Smooth muscle cell of the pulmonary artery (primary cell): ENCODE measurements at places on chromosomes 13 and 19. TPM values are rescaled to one million over a fixed set of nuclear protein-coding genes. Genes with fewer than 3 reads are reported as not detected.

Gene PRMT1
- 205 and 248 TPM in 2 replicates for total RNA-seq

Gene MCEMP1
- total RNA-seq, result not detected in 2 replicates

Gene ZNF573
- total RNA-seq, result 6.8 and 7.1 TPM in 2 replicates

Gene ZSCAN5B
- not detected in 2 replicates for total RNA-seq

Gene CDC42EP5
- total RNA-seq, result 17.4 and 21.0 TPM in 2 replicates

Gene ZNF550
- total RNA-seq, result 9.1 and 13.0 TPM in 2 replicates

Gene TYROBP
- not detected in 2 replicates for total RNA-seq

Gene SOX1
- not detected in 2 replicates for total RNA-seq

Gene ZNF582
- total RNA-seq, result 3.1 TPM in 2 replicates

Gene FXYD3
- total RNA-seq, result not detected in 2 replicates

Gene TNPO2
- total RNA-seq, result 50.6 and 71.6 TPM in 2 replicates

Gene IZUMO2
- not detected in 2 replicates for total RNA-seq

Gene LGALS4
- total RNA-seq, result not detected in 2 replicates

Gene TMPRSS9
- 0.17 TPM in 1 of 2 replicates, not detected in the other for total RNA-seq

Gene GRIN3B
- 0.20 and 1.7 TPM in 2 replicates for total RNA-seq

Gene STOML3
- total RNA-seq, result not detected in 2 replicates

Gene CEACAM21
- not detected in 2 replicates for total RNA-seq

Gene RAB3D
- total RNA-seq, result 10.8 and 26.4 TPM in 2 replicates

Gene C3
- total RNA-seq, result 62.9 and 313 TPM in 2 replicates

Gene MUC16
- not detected in 2 replicates for total RNA-seq

Gene ATP8A2
- total RNA-seq, result under 0.01 and 0.03 TPM in 2 replicates

Gene ZNF846
- 9.7 and 18.0 TPM in 2 replicates for total RNA-seq

Gene EHD2
- total RNA-seq, result 370 and 456 TPM in 2 replicates

Gene ZNF610
- total RNA-seq, result 3.5 and 4.8 TPM in 2 replicates

Gene RFPL4A
- not detected in 2 replicates for total RNA-seq

Gene LILRA5
- not detected in 2 replicates for total RNA-seq

Gene MCF2L
- total RNA-seq, result 0.13 and 0.36 TPM in 2 replicates
